Esophagus squamous epithelium (tissue), 5 donors: ENCODE measurements at places on chromosomes 7 and 10.

- DNase-seq = no peak
Observed at GRCh38 chr10:15045380-15045779, 1.6 kb downstream of the OLAH start.

GRCh38 chr10:63697956-63698786, 177.0 kb downstream of the REEP3 start:
- DNase-seq = no peak

GRCh38 chr10:74859546-74859945, 33.1 kb downstream of the KAT6B start:
- no peak for DNase-seq

DNA sequence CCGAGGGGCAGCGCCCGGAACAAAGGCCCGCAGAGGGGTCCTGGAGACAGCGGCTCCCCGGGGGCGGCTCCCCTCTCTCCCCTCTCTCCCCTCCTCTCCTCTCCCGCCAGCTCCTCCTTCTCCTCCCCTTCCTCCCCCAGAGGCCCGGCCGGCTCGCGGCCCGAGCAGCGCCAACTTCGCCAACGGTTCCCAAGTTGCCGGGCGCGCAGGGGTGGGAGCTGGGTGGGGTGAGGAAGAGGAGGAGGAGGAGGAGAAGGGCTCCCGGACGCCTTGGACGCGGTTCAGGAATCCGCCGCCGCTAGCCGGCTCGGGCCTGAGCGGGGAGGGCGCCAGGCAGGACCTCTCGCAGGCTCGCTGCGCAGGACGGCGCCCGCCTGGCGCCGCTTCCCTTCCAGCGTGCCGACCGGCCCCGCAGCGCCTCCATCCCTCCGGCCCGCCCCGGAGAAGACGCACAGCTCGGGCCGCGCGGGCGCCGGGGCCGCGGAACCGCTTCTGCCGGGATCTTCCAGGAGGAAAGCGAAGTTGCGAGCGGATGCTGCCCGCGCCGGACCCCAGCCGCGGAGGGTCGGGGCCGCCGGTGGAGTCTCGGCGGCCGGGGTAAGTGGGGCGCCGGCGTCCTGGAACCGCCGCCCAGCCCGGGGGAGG, at the start of gene CHST3:
CHST3 (plus strand) TSS at position 298 of the 645 bp plus-strand sequence. CDS start 41,448 bp downstream, outside the sequence.
- DNase-seq = no peak

DNA sequence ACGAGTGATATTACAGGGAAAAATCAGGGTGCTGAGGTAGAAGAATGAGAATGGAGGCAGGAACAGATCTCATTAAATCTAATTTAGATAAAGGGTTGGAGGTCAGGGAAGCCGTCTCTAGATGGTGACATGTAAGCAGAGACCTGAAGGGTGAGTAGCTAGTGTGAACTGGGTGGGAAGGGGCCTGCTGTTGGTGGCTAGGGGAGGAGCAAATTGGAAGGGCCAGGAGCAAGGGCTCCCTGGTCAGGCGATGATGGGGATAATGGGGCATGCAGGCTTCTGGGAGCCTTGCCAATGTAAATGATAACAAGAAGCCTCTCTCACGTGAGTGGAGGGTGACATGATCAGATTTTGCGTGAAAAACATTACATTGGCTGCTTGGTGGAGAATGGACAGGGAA, 76.3 kb downstream of the WDFY4 start:
- no peak for DNase-seq

- no peak for DNase-seq
Observed at GRCh38 chr7:151488096-151488495, 31.6 kb downstream of the RHEB start.

DNA sequence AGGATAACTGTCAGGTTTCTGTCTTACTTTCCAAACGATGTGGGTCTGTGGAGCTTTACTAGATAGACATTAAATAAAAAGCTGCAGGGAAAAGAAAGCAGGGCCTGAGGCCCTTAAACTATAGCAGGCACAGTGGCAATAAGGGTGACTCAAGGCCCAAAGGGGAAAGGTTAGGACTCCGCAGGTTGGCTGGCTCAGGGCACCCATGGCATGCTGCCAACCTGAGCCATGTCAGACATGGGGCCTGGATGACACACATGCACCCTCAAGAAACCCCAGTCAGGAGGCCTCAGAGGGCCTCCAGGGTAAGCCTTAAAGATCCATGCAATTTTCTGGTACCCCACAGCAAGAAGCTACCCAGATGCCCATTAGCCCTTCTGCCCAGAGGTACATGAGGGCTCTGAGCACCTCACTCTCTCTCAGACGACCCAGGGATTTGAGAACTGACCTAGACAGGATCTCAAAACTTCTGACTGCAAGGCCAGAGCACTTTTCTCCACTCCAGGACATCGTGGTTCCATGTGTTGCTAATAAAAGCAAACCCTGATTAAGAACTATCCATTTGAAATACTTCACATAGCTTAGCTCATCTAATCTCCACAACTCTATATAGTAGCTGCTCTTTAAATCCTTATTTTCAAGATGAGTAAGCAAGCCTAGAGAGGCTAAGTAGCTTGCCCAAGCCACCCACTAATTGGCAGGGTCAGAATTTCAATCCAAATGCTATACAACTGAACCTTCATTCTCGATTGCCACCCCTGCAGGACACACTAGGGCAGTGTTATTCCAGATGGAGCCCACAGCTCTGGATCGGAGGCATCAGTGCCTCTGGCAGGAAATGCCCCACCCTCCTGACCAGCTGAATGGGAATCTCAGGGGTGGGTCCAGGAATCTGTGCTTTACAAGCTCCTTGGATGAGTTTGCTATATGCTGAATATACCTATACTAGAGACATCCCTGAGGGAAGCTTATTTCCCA, 132.5 kb upstream of the EFCAB10 start:
- DNase-seq = no peak

- no peak for DNase-seq
Observed at GRCh38 chr7:158567153-158567603, 20.4 kb downstream of the PTPRN2 start.

- no peak for DNase-seq
Observed at GRCh38 chr10:30963992-30964930, 67.4 kb downstream of the ZNF438 start.

DNA sequence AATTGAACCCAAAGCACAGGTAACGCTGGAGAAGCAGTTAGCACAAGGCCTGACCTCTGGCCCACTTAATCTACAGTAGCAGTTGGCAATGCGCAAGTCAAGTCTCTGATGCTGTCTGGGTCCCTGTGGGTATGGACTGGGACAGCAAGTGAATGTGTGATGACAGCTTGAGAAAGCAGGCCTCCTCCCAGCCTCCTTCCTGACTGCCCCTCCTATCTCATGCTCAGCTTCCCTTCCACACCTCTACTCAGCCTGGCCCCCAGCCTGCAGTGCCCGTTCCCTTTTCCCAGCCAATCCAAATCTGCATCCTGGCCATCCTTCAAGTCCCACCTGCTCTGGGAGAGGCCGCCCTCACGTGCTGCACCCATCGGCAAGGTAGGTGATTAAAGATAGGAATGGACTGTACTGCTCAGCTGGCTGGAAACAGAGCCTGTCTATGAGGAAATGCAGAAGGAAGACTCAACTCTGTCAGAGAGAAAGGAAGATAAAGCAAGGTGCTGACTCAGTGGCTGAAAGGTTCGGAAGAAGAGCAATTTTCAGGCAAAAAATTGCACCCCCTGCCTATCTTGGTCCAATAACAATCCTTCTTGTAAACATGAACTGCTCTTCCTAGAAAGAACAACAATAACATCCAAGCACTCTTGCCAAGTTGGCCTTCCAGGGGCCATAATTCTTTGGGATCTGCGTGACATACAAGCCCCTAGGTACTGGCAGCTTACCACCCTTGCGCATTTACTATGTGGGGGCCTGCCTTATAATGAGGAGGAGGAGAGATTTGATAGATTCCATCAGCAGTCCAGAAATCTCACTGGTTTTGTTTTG, 16.6 kb upstream of the FGFR2 start:
- no peak for DNase-seq

- no peak for DNase-seq
Observed at GRCh38 chr7:36112969-36113368, 40.1 kb upstream of the EEPD1 start.

- DNase-seq = no peak
Observed at GRCh38 chr10:107687701-107688100, 523.2 kb upstream of the SORCS1 start.

DNA sequence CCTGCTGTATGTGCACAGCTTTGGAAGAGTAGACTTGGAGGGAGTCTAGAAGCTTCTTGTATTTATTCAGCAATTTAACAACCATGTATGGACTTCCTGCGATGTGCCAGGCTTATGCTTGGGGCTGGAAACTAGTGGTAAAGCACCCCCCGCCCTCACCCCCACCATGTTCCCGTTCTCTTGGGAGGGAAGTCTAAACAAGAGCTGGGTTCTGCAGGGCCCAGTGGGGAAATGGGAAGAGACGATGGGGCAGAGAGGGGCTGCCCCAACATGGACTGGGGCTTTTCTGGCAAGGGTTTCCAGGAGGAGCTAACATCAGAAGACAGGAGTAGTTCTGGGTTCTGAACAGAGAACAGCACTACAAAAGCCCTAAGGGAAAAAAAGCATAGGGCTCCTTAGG, 8.0 kb downstream of the RASSF4 start:
- no peak for DNase-seq

- DNase-seq = no peak
Observed at GRCh38 chr7:41760293-41760692, 57.4 kb upstream of the INHBA start.

DNA sequence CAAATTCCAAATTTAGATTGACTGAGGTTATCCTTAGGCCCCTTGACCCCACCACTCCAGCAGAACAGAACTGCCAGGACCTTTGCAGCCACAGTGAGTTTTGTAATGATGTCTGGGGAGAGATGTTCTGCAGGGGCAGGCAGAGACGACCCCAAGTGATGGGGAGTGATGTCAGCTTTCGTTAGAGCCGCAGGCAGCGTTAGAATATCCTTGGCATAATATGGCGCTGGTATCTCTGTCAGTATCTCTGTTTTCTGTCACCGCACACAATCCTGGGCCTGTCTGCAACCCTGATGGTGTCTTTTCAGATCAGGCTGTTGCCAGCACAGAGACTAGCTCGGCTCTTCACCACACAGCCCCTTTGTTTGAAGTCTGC, 1083.6 kb downstream of the KCNMA1 start:
- DNase-seq = no peak

- no peak for DNase-seq
Observed at GRCh38 chr7:158228986-158229385, 358.6 kb downstream of the PTPRN2 start.

DNA sequence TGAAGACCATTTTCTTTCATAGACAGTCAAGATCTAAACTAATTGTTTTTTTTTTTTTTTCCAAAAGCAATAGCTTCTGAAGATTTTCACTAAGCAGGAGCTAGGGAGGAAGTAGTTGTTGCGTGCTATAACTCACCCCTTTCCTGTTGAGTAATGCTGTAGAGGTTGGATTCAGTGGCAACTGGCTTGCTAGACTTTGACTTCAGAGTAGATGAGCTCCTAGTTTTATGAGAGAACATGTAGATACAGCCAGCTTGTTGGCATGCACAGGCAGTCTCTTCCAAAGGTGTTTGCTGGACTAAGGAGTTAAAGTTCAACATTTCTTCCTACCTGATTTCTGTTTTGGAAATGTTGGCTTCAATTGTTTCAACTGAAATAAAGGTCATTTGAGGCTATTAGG, 66.2 kb upstream of the MXI1 start:
- DNase-seq = no peak

GRCh38 chr10:36492590-36493515, 632.5 kb upstream of the ANKRD30A start:
- no peak for DNase-seq
